ENCODE measurements at places on chromosomes 6 and 20. TPM values are rescaled to one million over a fixed set of nuclear protein-coding genes. Genes with fewer than 3 reads are reported as not detected.

COL19A1 gene
- total RNA-seq, result 0.31 TPM

GRCh38 chr6:160010067-160010466 lies 41.2 kb downstream of the IGF2R start:
- no peak for DNase-seq
- no peaks in the 10 kb centered on the region for H3K27me3 ChIP-seq
- H3K27ac ChIP-seq, result no peak overlapping the region
- no peak overlapping the region for H3K4me3 ChIP-seq

DNA sequence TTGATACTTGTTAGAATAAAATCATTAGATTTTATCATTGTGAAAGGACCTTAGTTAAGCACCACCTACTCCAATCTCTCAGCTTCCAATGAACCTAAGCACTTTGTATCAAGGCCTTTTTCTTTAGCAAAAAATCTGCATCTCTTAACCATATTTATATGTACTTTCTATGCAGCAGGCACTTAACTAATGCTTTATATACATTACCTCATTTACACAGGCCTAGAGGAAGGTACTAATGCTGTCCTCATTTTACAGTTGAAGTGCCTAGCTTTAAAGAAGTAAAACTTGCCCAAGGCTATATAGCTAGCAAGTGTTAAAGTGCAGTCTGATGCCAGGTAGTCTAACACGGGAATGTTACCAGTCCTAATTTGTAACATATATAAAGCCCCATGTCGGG lies 14.0 kb downstream of the MAP3K7 start:
- no peak overlapping the region for H3K27ac ChIP-seq
- DNase-seq, result no peak
- no peaks in the 10 kb centered on the region for H3K4me1 ChIP-seq
- no peak overlapping the region for H3K4me3 ChIP-seq

DNA sequence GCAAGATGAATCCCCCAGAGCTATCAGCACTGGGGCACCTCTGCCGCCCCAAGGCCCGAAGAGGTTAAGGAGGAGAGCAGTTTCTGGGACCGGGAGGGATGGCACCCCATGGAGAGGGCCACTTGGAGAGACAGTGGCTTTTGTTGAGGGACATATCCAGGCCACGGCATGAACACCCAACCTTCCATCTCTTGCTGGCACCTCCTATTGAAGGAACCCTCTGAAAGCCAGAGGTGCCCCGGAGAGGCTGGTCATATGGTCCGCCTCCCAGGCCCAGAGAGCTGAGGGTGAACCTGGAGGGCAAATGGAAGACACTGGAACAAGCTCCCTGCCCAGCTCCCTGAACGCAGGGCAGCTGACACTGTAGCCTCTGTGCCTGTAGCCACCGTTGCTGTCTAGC lies 167.0 kb downstream of the NFATC2 start:
- H3K4me1 ChIP-seq, result no peaks in the 10 kb centered on the region
- DNase-seq, result no peak
- H3K27ac ChIP-seq, result no peak overlapping the region
- H3K36me3 ChIP-seq, result no peaks in the 10 kb centered on the region
- H3K27me3 ChIP-seq, result no peaks in the 10 kb centered on the region

DNA sequence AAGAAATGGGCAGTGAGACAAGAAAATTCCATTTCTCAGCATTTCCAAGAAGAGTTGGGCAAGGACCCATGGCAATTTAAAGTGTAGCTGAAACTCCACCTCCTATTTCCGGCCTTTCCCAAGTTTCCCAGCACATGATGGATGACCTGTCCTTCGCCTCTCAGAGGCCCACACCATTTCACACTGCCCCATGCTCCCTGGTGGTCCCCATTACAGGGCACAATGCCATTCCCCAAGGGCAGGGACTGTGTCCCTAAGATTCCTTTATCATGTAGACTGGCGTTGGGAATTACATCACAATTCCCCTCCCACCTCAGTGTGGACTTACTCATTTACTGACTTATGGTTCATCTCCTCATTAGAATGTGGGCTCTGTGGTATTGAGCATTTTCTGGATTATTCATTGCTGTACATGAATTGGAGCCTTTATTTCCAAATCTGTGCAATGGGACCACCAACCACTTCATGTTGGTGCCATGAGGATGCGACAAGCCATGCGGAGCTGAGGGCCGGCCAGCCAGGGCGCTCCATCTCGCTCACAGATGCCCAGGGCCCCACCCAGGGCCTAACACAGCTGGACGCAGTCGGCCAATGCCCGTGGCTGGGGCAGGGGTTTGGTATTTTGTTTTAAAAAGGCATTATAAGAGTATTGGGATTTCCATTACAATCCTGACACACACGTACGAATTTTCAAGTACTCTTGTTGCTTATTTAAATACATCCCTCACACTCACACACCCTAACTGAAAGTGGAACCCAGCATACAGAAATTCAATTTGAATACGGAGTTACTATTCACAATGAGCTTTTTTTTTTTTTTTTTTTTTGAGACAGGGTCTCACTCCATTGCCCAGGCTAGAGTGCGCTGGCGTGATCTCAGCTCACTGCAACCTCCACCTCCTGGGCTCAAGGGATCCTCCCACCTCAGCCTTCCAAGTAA lies 5.4 kb downstream of the ACSS1 start:
- no peaks in the 10 kb centered on the region for H3K4me1 ChIP-seq
- H3K27ac ChIP-seq, result no peak overlapping the region
- H3K36me3 ChIP-seq, result no peaks in the 10 kb centered on the region
- H3K4me3 ChIP-seq, result no peak overlapping the region

GRCh38 chr6:6366803-6367202 lies 46.3 kb upstream of the F13A1 start:
- H3K27me3 ChIP-seq, result no peaks in the 10 kb centered on the region
- no peaks in the 10 kb centered on the region for H3K4me1 ChIP-seq
- H3K4me3 ChIP-seq, result no peak overlapping the region
- no peak overlapping the region for H3K27ac ChIP-seq
- H3K36me3 ChIP-seq, result no peaks in the 10 kb centered on the region
- DNase-seq, result no peak
